ENCODE measurements at places on chromosomes 13 and 19.

DNA sequence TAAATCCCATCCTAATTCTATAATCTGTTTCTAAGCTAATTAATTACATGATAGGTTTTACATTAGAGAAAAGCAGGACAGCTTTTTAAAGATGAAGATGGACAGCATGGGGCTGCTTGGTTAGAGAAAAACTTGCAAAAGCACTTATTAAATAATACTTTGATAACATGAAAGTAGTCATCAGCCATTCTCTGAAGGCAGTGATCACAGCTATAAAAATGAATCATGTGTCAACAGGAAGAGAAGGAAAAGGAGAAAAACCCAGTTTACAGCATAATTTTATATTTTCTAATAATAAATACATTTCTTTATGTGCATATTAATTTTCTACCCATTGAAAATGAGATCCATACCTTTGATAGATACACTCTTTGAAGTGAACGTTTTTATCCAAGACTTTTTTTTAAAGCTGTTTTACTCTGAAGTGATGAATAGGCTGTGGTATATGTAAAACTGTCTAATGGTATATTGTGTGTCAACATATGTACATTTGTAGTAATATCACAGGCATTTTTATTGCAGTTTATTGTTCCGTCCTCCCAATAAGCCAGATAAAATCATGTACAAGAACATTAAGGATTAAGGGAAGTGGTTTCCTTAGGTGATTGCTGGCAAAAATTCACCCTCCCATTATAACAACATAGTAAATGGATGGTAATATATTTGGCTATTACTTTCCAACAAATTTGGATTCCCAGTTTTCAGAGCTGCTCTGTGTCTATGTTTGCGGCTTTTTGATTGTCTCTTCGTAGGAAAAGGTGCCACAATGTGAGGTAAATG, 1.3 kb upstream of the KLF5 start:
- no peak for DNase-seq

DNA sequence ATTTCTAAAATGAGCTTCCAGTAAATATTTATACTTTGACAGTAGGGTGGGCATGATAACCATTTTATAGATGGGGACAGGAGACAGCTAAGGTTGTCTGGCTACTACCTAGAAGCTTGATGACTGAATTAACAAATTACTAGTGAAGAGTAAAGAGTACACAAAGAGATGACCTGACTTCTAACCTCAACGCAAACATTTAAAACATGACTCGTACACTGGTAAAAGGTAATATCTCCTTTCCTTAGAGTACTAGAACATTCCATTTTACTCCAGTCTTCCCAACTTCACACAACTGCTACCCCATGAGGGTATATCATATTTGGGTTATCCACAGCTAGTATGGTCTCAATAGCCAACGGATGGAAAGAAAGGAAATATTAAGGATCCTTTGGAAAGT, 258.9 kb downstream of the FOXO1 start:
- DNase-seq, result no peak

DNA sequence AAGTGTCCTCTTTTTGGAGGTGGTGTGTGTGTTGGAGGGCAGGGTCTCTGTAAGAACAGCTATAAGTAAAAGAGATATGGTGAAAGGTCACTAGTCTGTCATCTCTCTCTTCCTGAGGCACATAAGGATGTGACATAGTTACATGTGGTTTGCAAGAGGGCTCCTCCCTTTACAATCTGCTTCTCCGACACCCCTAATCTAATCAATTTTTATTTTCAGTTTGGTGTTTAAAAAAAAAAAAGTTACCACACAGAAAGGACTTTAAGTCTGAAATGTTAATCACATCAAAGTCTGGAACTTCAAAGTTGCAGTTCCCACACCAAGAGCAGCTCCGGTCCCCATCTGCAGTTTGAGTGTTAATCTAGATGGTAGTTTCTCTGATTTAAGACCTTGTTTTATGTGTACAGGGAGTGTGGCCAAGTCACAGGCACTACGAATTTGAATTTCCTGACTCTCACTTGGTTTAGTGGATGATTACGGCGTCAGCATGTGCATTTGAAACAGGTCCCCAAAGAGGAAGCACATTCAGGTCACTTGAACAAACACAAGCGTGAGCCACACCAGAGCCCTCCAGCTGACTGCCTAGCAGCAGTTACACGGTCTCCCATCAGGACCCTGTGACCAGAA, 53.1 kb downstream of the FOXO1 start:
- no peak for DNase-seq

DNA sequence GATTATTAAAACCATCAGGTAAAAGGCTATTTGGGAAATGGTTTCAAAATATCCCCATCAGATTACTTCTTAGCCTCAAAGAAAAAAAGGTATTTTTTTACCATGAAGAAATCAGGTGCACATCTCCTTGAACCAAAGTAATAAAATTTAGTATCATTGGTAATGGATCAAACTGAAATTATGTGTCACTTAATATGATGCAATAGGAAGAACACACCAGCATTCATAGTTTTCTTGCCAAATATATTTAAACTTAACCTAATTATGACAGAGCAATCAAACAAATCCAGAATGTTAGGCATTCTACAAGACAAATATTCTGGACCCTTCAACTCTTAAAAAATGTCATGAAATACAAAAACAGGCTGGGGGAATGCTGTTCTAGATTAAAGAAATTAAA, 4.1 kb upstream of the ZNF420 start:
- DNase-seq, result no peak

DNA sequence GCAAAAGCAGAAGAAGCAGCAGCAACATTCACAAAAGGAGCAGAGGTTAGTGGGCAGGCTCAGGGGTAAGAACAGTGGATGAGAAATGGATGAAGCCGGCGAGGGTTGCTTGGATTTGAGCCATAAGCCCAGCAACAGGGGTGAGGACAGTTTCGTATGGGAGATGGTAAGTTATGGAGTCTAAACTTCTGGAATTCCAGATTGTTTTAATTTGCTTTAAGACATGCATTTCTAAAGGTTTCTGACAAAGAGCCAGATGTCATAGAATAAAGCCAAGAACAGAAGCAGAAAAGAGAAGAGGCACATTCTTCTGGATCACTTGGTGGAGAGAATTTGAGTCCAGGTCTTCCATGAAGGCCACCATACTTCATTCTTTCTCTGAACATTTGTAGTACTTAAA, 76.6 kb downstream of the TNFSF11 start:
- DNase-seq, result no peak

Data from NCI-H1930 (cell line).